Choroid plexus epithelial cell (primary cell): ENCODE measurements at places on chromosomes 4 and X.

- peak; percentile 70 for DNase-seq
Measured at GRCh38 chr4:187606581-187606980, 389.0 kb upstream of the ZFP42 start.

DNA sequence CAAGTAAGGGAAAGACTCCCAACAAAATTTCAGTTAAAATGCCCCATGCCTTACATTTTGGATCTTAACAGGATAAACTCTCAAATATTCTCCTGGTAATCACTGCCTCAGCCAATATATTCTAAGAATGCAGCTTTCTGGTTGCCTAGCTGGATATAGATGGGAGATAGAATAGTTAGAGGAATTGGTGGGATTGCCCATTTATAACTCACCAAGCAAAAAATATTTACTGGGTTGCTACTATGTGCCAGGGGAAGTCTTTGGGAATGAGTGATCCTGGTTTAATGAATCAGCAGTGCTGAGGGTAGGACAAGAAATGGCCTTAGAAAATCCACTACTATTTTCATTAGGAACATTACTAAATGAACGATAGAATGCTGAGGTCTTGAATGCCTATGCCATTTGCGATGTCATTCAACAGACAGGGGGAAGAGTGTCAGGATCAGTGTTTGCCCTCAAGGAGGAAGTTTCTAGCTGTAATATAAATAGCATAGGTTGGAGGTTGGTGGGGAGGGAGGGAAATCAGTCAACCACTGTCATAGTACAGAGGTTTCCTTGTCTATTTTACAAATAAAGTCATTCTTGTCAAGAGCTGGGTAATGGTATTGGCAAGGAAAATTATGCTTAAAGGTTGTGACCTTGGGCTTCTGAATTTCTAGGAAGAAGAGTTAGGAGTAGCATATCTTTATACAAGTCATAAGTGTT is 63.5 kb downstream of the ENOPH1 start:
- DNase-seq = no peak

DNA sequence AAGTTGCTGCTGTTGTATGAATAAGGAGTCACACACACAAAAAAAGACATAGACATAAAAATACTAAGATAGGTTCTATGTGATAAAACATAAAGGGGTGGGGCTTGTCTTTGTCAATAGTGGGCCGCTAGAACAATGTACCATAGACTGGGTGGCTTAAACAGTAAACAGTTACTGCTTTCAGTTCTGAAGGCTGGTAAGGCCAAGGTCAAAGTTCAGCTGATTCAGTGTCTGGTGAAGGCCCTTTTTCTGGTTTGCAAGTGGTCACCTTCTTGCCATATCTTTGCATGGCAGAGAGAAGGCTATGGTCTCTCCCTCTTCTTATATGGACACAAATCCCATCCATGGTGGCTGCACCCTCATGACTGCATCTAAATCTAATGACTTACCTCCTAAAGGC is 1980.7 kb downstream of the PCDH7 start:
- no peak for DNase-seq

- DNase-seq = peak; percentile 41
Measured at GRCh38 chr4:156654410-156654809, 317.2 kb downstream of the PDGFC start.

GRCh38 chr4:42048394-42048793 is 58.1 kb downstream of the SLC30A9 start:
- DNase-seq = peak; percentile 74

GRCh38 chr4:143046454-143046853 is 138.3 kb upstream of the USP38 start:
- DNase-seq = no peak

- no peak for DNase-seq
Measured at GRCh38 chrX:129720741-129721140, 18.0 kb upstream of the XPNPEP2 start.

- DNase-seq = peak; percentile 7
Measured at GRCh38 chr4:56986192-56986591, 7.5 kb downstream of the POLR2B start.

- DNase-seq = peak; percentile 33
Measured at GRCh38 chr4:20253735-20254409, 2.2 kb downstream of the SLIT2 start.

- peak; percentile 78 for DNase-seq
Measured at GRCh38 chrX:86171366-86171765, 23.1 kb downstream of the DACH2 start.

GRCh38 chr4:92163348-92163747 is 140.4 kb upstream of the GRID2 start:
- peak; percentile 17 for DNase-seq

DNA sequence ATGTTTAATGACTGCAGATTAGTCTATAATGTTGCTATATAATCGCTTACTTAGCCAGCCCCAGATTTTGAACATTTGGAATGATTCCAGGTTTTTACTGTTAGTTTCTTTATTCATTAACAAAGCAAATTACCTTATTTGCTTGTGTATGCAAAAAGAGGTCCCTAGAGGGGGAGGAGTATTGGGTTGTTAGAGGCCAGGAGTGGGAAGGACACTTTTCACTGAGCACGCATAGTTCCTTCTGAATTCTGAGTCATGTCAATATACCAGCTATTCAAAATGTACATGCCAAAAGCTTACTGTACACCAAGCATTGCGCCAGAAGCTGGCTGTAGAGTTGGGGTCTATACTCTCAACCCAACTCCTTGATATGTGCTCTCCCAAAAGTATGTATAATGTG is 5.1 kb upstream of the DGAT2L6 start:
- DNase-seq = peak; percentile 13

GRCh38 chr4:129179276-129179675 is 83.3 kb downstream of the C4orf33 start:
- no peak for DNase-seq

DNA sequence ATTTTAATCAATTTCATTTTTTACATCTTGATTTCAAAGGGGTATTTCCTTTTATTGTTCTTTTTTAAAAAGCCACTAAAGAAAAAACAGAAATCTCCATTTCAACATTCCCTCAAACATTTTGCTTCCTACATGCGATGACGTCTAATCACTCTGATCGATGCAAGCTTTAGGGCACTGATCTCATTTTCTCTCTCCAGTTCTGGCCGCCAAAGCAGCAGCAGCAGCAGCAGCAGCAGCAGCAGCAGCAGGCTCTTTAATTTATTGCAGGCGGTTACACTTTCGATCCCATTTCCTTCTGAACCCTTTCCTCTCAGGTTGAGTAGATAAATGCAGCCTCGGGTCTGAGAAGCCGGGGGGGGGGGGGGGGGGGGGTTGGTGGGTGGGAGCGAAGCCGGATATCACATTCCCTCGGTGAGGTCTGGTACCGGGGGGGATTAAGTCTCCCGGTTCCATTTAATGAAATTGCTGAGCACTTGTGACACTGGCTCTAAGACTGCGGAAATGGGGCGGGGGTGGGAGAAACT is 3.4 kb upstream of the PCDH7 start:
- DNase-seq = peak; percentile 49

GRCh38 chr4:6011686-6012085 is 6.5 kb downstream of the C4orf50 start:
- DNase-seq = peak; percentile 4

- peak; percentile 98 for DNase-seq
Measured at GRCh38 chr4:184792950-184793555, 32.7 kb downstream of the ACSL1 start.

DNA sequence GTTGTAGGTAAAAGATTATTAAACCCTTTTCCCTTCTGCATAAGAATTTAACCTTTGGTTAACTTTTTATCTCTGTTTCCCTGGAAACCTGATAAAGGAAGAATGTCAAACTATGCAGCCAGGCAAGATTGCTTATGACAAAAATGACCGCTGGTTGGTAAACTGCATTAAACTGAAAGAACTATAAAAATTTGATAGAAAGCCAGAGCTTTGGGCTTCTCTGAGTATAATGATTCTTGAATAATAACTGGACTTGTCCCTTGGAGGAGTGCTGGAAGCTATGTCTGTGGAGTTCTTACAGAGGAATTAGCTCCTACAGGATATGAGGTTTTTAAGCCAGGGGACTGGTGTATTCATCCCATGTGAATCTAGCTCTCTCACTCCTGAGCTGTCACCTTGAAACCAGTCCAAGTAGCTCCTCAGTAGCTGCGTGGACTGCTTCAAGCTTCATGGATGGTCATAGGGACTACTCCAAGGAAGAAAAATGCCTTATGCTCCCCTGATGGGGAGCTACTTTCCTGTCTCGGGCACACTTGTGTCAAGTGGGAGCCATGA is 52.0 kb downstream of the RASL11B start:
- DNase-seq = peak; percentile 72

DNA sequence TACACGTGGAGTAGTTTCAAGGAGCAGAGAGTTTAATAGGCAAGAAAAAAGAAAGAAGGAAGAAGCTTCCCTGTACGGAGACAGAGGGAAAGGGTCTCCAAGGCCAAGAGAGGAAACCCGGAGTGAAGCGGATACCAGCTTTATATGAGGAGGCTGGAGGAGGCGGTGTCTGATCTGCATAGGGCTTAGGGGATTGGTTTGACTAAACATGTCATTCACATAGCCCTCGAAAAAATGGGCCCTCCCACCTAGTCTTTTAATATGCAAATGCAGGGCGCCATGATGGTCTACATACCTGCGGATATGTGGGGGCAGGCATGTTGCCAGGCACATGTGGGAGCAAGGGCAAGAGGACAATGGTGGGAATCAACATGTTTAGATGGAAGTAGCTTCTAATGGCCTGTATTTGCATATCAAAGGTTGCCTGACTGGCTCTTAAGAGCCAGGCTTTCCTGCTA is 103.1 kb upstream of the UGT8 start:
- DNase-seq = no peak

- peak; percentile 49 for DNase-seq
Measured at GRCh38 chr4:152729466-152729865, 49.7 kb upstream of the TMEM154 start.

- peak; percentile 39 for DNase-seq
Measured at GRCh38 chrX:44012484-44013096, 39.4 kb upstream of the NDP start.

GRCh38 chr4:10662937-10663336 is 21.6 kb downstream of the CLNK start:
- no peak for DNase-seq

DNA sequence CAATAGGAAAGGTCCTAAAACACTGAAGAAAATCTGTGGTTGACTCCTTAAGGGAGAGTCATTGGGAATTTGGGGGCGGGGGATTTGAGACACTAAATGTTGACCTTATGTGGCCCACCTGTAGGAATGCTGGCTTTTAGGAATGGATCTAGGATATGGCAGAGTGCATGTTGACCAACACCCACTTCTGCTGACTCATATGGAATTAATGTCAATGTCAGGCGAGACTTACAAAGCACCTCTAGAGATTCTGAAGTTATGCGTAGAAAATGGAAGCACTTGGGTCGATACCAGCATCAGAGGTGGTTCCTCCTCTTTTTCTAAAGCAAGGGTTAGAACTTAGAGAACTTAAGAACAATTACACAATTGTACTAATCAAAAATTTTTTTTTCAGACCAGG is 100.6 kb upstream of the CBR4 start:
- DNase-seq = no peak

- DNase-seq = no peak
Measured at GRCh38 chr4:127417885-127418535, 214.7 kb upstream of the INTU start.

- peak; percentile 6 for DNase-seq
Measured at GRCh38 chr4:184899261-184900134, 73.7 kb upstream of the ACSL1 start.

GRCh38 chr4:161252520-161253141 is 911.2 kb downstream of the FSTL5 start:
- peak; percentile 53 for DNase-seq

GRCh38 chrX:148610328-148610698 is 109.9 kb downstream of the AFF2 start:
- DNase-seq = no peak

DNA sequence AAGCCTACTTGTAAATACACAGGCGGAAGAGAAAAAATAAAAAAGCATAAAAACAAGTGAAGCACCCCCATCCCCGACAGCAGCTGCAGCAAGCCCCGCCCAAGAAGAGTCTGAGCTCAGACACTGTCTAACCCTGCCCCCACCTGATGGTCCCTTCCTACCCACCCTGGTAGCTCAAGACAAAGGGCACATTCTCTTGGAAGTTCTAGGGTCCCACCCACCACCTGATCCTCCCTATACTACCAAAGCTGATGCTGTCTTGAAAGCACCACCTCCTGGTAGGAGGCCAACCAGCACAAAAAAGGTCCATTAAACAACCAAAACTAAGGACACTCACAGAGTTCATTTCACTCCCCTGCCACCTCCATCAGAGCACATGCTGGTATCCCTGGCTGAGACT is 308.2 kb downstream of the KLHL13 start:
- no peak for DNase-seq

DNA sequence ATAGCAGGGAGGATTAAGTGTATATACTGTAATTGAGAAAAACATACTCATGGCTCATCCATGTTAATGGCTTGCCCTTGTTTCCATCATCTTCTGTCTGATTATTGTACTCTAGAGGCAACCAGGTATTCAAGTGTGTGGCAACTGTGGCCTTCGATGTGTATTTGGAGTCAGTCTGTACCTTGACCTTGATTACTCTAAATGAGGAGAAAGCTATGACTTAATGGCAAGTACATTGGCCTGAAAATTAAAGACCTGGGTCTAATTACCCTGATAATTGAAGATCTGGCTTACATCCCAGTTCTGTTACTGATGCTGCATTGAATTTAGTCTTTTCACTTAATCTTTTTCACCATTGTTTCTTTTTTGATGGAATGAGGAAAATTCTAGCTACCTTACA is 409.2 kb downstream of the CCSER1 start:
- DNase-seq = no peak

GRCh38 chr4:57501720-57502119 is 391.5 kb upstream of the IGFBP7 start:
- peak; percentile 37 for DNase-seq

GRCh38 chr4:20422398-20422797 is 170.7 kb downstream of the SLIT2 start:
- DNase-seq = peak; percentile 78

GRCh38 chr4:42371305-42372252 is 25.7 kb upstream of the SHISA3 start:
- DNase-seq = peak; percentile 70

DNA sequence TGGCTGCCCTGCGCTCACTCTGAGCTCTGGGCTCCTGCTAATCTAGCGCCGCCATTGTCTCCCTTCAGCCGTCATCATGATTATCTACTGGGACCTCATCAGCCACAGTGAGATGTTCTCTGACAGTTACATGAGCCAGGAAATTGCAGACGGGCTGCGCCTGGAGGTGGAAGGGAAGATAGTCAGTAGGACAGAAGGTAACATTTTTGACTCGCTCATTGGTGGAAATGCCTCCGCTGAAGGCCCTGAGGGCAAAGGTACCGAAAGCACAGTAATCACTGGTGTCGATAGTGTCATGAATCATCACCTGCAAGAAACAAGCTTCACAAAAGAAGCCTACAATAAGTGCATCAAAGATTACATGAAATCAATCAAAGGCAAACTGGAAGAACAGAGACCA is 21.8 kb upstream of the PIN4 start:
- no peak for DNase-seq

DNA sequence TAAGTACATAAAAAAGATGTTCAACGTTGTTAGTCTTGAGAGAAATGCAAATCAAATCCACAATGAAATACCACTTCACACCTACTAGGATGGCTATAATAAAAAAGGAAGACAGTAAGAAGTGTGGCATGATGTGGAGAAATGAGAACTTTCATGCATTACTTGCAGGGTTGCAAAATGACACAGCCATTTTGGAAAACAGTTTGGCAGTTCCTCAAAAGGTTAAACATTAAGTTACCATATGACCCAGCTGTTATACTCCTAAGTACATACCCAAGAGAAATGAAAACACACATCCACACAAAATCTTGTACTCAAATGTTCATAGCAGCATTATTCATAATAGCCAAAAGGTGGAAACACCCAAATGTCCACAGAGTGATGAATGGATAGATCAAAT is 25.8 kb upstream of the LIMCH1 start:
- no peak for DNase-seq

- DNase-seq = no peak
Measured at GRCh38 chr4:28093071-28093470, 1232.4 kb downstream of the STIM2 start.
